Naive B cell (primary cell): ENCODE measurements at places on chromosomes 11 and 22. TPM values are rescaled to one million over a fixed set of nuclear protein-coding genes. Genes with fewer than 3 reads are reported as not detected.

GRCh38 chr22:46042786-46043185 lies 65.8 kb upstream of the WNT7B start:
- no peak for DNase-seq
- H3K4me1 ChIP-seq: peaks cover 36% of the 10 kb centered on the region
- H3K27ac ChIP-seq: no peak overlapping the region
- no peaks in the 10 kb centered on the region for H3K27me3 ChIP-seq

DNA sequence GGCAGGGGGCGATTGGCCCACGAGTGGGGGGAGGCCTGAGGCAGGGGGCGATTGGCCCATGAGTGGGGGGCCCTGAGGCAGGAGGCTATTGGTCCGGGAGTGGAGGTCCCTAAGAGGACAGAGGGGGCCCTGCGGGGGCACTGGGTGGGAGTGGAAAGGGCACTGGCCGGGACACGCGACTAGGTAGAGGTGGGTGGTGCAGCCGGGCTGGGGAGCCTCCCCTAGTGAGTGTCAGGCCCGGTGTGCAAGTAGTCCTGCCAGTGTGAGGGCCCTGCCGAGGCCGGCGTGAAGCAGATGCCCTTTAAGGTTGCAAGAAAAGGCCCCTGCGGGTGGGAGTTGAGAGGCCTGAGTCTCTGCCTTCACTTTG lies 909 bp upstream of the BRD1 start:
- H3K27ac ChIP-seq: peak overlapping the region; percentile 44
- H3K27me3 ChIP-seq: no peaks in the 10 kb centered on the region
- DNase-seq: no peak
- H3K4me3 ChIP-seq: no peak overlapping the region
- H3K4me1 ChIP-seq: peaks cover 44% of the 10 kb centered on the region
- peaks cover 8% of the 10 kb centered on the region for H3K36me3 ChIP-seq

Gene CXCR5
- 113 TPM for polyA plus RNA-seq

Gene PIWIL4
- not detected for polyA plus RNA-seq

- peaks cover 15% of the 10 kb centered on the region for H3K27me3 ChIP-seq
- no peak for DNase-seq
- no peak overlapping the region for H3K27ac ChIP-seq
- no peak overlapping the region for H3K4me3 ChIP-seq
- H3K36me3 ChIP-seq: no peaks in the 10 kb centered on the region
Measured at GRCh38 chr11:119964136-119965025, 173.5 kb downstream of the TRIM29 start.

Gene NCAM1
- polyA plus RNA-seq: not detected
